ENCODE measurements at places on chromosomes 7 and 10.

GRCh38 chr7:4882169-4883032, 1.1 kb downstream of the RADIL start:
- DNase-seq = peak; percentile 22

DNA sequence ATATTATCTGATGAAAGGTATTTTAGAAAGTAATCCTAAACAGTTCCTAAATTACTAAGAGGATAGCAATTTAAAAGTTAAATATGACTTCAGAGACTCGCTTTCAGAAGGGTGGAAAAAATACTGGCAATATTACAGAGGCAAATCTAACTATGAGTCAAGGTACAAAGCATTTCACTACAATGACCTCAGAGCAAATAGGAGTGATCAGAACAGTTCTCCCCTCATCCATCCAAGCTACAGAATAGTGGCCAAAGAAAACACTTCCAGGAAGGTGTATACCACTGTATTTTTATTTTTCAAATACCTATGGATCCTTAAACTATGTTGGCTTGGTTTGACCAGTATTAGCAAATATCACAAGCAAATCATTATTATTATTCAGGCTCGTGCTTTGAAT, 112.8 kb upstream of the ODAD2 start:
- no peak for DNase-seq

GRCh38 chr10:14236341-14236740, 94.4 kb downstream of the FRMD4A start:
- DNase-seq = no peak

DNA sequence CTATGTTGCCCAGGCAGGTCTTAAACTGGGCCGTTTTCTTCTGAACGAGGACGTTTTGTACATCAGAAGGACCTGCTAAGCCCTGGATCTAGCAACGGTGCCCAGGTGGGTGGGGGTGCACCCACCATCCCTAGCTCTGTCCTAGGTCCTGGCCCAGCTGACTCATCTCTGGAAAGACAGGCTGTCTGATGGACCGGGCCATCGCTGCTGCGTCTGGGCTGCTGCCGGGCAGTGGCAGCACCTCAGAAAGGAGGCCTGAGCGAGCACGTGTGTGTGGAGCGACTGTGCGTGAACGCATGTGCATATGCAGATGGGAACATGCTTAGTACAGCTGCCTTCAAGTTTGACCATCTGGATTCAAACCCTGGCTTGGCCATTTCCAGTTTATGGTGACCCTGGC, 7.3 kb upstream of the ELFN1 start:
- DNase-seq = no peak

- DNase-seq = no peak
Observed at GRCh38 chr7:110358028-110358427, 732.9 kb upstream of the LRRN3 start.

GRCh38 chr7:132919771-132920170, 162.1 kb downstream of the CHCHD3 start:
- no peak for DNase-seq

DNA sequence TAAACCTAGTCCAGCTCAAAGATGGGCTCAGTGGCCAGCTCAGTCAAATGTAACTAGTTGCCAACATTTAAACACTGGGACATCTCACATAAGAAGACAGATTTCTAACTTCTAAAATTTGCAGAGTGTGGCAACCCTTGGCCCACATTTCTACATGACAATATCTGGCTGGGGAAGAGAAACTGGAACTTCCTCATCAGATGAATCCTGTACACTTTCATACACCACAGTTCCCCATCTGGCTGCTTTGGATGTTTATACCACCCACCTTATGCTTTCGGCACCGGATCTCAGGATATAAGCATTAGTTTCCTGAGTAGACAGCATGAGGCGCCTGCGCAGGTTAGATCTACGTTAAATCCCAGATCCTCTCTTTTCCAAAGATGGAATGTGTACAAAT, 199.3 kb downstream of the PRKG1 start:
- DNase-seq = peak; percentile 27

DNA sequence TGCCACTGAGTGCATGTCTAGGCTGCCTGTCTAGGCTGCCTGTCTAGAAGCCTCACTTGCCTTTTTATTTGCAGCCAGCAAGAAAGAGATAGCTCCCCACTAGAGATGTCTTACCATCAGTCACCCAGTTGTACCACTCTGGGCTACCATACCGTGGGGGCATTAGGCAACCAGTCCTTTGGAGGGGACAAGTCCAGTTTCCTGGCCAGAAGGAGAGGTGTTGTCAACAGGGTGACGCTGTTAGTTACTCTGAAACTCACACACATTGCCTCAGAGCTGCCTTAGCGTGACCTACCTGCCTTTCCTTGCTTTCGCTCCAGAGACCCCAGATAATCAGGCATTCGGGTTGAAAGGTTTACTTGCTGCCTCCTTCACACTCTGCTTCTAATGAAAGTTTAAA, 155.4 kb downstream of the CELF2 start:
- DNase-seq = no peak

GRCh38 chr7:132009778-132010177, 453.4 kb upstream of the PODXL start:
- no peak for DNase-seq

DNA sequence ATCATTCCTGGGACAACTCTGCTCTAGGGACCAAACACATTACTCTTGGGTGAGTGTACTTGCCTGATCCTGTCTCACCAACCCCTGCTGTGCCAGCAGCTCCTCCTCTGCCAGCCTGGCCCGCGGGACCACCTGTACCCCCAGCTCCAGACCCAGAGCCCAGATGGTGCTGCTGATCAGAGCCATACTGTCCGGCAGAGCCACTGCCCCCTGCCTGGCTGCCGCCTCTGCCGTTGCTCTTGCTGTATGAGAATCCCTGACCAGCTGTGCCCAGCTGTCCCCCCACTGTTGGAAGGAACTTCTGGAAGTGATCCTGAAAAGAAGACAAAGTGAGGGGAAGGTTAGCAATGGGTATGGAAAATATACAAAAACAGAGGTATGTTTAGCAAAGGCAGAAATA, 6.9 kb downstream of the MYOZ1 start:
- DNase-seq = no peak

- no peak for DNase-seq
Observed at GRCh38 chr10:110170142-110170971, 37.0 kb upstream of the MXI1 start.

GRCh38 chr7:23074443-23075261, 30.9 kb upstream of the KLHL7 start:
- no peak for DNase-seq

- no peak for DNase-seq
Observed at GRCh38 chr7:66039094-66039670, 36.4 kb upstream of the ASL start.

DNA sequence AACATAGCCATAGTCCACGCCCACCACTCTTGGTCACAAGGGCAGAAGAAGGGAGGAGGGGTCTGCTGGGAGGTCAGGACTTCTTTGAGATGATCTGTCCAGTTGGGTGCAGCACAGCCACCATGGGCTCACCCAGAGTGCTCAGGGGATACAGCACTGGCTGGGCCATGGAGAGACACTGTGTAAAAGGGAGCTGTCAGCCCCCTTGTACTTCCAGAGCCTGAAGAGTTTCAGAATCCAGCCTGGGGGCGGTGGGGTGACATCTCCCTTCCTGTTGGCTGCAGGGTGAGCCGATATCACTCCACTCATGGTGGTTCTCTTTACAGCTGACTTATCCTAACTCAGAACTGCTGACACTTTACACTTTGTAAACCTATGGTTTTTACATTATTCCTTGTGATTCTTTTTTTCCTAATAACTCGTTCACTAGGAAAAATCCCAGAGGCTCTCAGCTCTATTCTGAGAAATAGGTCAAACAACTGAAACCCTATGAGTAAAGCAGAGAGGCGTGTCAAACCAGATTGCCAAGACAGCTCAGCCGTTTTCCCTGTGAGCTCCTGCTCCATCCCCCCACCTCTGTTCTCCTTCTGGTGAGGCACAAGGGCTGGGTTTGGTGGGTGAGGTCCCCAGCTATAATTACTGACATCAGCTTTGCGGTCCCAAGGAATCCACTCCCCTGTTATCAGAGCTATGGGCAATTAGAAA, 3.2 kb upstream of the MRPS24 start:
- no peak for DNase-seq

- DNase-seq = no peak
Observed at GRCh38 chr7:133815611-133816210, 311.4 kb upstream of the LRGUK start.

GRCh38 chr7:4103352-4104091, 578.6 kb upstream of the FOXK1 start:
- peak; percentile 34 for DNase-seq

DNA sequence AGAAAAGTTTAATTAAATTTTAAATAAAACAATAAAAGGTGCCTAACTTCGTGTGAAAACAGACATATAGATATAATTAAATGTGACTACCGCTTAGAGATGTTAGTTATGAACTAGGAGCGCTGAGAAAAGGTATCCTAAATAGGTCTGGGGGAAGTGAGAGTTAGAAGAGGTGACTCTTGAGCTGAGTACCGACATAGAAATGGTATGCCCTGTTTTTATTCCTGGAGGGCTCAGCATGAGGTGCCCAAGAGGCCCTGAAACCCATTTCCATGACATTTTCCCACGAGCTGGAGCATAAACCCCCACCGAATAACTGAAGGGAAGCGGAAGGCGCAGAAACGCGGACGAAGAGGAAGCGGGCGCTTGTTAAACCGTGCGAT, 433 bp upstream of the STARD3NL start:
- DNase-seq = no peak

- DNase-seq = no peak
Observed at GRCh38 chr7:481219-481930, 38.3 kb downstream of the PDGFA start.

DNA sequence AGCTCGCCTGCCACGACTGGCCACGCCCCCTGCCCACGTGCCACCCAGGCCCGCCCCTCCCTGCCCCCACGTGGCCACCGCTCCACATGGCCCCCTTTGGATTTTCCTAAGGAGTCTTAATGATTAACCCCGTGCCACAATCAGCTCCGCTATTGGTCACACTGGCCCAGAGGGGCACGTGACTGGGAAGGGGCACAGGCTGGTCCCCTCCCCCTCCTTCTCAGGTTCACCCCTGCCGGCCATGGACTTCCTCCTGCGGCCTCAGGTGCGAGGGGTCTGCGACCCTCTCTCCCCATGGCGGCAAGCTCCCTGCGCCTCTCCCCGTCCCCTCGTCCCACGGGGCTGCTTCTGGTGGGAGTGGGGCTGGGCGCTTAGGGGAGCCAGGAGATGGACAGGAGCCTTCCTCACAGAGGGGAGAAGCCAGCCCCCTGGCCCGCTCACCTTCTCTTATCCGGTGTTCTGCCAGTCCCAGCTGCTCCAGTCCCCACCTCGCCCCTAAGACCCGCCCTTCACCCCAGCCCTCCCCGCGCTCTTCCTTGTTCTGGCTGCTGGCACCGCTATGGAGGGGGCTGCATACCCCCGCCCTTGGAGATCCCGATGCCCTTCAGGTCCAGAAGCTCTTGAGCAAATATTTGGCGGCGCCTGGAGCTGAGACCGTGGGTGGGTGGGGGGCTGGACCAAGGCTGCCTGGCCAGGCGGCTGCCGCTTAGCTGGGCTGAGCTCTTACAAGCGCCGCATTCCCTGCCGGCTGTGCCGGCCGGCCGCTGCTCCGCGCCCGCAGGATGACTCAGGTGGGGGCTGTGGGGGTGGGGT, 3.2 kb downstream of the SLC4A2 start:
- peak; percentile 38 for DNase-seq

- DNase-seq = no peak
Observed at GRCh38 chr7:140509789-140510188, 30.5 kb upstream of the MKRN1 start.

DNA sequence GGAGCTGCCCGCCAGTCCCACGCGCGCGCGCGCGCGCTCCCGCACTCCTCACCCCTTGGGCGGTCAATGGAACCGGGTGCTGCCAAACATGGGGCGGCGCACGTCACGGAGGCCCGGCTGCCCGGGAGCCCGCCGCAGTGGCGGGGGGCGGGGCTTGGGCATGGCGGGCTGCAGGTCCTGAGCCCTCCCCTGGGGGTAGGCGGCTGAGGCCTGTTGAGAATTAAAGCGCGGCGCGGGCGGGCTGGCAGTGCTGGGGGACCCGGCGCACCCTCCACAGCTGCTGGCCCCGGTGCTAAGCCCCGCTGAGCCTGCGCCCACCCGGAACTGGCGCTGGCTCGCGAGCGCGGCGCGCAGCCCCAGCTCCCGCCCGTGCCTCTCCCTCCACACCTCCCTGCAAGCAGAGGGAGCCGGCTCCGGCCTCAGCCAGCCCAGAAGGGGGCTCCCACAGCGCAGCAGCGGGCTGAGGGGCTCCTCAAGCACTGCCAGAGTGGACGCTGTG, 634.2 kb downstream of the ANKRD7 start:
- no peak for DNase-seq

DNA sequence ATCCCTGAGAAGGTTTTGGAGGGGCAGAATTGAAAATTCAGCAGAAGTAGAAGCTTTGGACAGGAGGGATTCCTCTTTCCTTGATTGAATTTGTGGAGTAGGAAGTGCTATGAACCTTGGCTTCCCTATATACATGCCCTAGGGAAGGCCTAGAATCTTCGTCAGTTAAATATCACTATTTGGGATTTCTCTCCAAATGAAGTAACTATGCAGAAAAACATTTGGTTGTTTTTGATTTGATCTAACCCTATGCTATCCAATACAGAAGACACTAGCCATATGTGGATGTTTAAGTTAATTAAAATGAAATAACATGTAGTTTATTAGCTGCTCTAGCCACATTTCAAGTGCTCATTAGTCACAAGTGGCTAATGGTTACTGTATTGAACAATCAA, 15.7 kb downstream of the ANLN start:
- DNase-seq = no peak

DNA sequence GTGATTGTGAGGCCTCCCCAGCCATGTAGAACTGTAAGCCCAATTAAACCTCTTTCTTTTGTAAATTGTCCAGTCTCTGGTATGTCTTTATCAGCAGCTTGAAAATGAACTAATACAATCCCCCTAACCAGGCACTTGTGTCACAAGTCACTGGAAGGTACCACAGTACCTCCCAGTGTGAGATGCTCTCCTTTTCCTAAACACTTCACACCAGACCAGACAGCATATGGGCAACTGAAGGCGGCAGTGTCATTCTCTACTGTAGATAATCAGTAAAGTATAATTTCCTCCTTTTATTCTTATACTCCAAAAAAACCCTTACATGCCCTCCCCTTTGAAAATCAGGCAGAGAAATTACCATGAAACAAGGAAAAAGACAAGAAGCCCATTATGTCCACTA, 113.2 kb downstream of the CALN1 start:
- no peak for DNase-seq

GRCh38 chr10:113187063-113187777, 237.2 kb downstream of the TCF7L2 start:
- no peak for DNase-seq

Data from hematopoietic multipotent progenitor cell treated with erythropoietin and hydrocortisone succinate and interleukin-3 and kit ligand, for 6 days (in vitro differentiated cells).